ENCODE measurements at places on chromosomes 5 and 9. TPM values are rescaled to one million over a fixed set of nuclear protein-coding genes. Genes with fewer than 3 reads are reported as not detected.

The COL15A1 gene
- total RNA-seq = 0.39 TPM

The SEMA5A gene
- total RNA-seq = not detected

The SPINK5 gene
- total RNA-seq = not detected

The IFNA21 gene
- total RNA-seq = not detected

The DPYSL3 gene
- total RNA-seq = 16.9 TPM

The ACTBL2 gene
- total RNA-seq = 0.07 TPM

The FAM81B gene
- not detected for total RNA-seq

The SLC46A2 gene
- total RNA-seq = not detected

The RPS14 gene
- total RNA-seq = 2,884 TPM

The AQP7 gene
- total RNA-seq = 0.35 TPM

The SPATA31D4 gene
- total RNA-seq = not detected
